Activated gamma-delta T cell treated with Interleukin-2 at 50 U/mL for 16 hours (primary cell): ENCODE measurements at places on chromosomes 16 and 17.

DNA sequence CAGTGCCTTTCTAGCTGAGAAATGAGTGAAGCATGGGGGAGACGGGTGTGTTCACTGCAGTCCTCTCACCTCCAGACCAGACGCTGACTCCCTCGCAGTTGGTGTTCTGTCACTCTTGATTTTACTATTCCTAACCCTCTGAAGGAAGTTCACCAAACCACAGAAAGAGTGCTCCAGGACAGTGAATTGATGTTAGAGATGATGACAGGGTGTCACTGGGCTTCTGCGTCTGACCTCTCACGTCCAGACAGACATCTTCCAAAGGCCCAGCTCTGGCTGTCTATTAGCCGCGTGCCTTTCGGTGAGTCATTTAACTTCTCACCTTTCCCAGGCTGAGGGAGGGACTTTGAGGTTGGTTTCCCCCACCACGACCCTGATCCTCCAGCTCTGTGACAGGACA is 8.2 kb downstream of the CRAMP1 start:
- no peak for DNase-seq

DNA sequence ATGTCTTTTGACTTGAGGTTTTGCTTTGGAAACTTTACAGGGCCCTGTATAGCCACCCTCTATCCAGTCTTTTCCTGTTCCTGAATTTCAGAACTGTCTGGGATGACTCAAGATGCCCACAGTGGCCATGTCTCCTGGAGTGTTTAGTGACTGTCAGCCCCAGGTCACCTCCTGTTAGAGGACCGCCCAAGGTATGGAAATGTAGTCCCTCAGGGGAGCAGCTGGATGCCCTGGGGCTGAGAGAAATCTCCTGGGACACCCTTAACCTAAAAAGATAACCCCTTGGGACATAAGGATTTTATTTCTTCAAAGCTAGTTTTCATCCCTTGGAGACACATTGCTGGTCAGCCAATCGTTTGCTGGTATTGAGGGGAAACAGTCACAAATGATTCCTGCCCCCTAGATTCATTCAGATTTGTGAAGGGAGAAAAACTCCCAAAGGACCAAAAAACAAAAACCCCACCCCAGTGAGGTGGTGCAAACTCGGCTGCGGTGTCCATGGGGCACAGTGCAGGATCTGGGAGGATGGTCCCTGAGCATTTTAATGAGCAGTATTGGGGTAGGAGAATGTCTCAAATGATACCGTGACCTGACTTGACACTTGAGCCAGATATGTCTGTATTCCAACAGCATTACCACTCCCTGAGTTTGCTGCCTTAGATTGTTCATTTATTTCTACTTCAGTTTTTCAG is 1.7 kb downstream of the ZNF267 start:
- no peak for DNase-seq

- DNase-seq: peak; percentile 63
Observed at GRCh38 chr17:50482516-50482915, 3.9 kb downstream of the RSAD1 start.

DNA sequence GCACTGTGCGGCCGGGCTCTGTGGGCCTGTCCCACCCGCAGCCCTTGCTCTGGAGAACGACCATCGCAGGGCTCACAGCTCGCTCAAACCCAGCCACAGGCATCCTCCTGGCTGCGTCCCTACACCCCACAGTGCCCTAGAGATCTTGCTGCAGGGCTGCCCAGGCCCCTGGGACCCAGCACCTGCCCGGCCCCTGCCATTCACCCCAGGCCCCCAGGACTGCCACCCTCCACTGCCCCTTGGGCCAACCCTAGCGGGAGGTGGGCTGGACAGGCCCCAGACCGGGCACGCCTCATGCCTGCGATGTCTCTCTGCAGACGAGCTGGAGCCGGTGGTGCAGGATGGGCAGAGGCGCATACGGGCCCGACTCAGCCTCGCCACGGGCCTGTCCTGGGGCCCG is 56.1 kb upstream of the ZC3H18 start:
- DNase-seq: no peak

- DNase-seq: no peak
Observed at GRCh38 chr17:65017207-65017774, 39.2 kb downstream of the GNA13 start.

DNA sequence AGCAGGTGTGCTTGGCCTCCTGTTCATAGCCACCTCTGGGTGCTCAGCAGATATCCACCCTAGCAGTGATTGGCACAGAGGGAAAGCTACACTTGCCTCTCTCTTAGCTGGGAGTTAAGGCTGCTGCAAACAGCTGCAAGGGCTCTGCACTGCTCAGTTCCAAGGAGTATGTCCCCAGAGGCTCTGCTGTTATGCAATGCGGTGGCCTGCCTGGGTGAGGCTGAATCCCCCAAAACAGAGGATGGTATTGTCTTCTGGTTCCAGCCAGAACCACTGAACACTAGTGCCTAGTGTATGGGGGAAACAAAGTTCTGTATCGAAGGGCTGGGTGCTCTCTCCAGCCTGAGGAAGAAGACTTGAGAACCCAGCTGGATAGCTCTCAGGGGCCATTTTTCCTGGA is 16.8 kb downstream of the TMEM94 start:
- DNase-seq: no peak

GRCh38 chr17:1304962-1305563 is 25.6 kb downstream of the TRARG1 start:
- DNase-seq: no peak

DNA sequence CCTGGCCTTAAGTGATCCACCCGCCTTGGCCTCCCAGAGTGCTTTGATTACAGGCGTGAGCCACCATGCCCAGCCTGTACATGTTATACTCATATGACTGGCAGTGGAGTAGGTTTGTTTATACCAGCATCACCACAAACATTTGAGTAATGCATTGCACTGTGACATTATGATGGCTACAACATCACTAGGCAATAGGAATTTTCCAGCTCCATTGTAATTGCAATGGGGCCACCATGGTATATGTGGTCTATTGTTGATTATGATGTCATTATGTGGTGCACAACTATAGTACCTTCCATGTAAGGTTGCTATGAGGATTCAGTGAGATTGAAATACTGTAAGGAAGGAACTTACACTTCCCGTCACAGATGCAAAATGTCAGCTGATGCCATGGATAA is 168.9 kb downstream of the COPRS start:
- DNase-seq: no peak

GRCh38 chr16:49460786-49461470 is 87.3 kb downstream of the C16orf78 start:
- DNase-seq: no peak

GRCh38 chr17:6523809-6524355 is 32.5 kb downstream of the PITPNM3 start:
- no peak for DNase-seq
